ENCODE measurements at places on chromosomes 7 and 10. TPM values are rescaled to one million over a fixed set of nuclear protein-coding genes. Genes with fewer than 3 reads are reported as not detected.

AGR2 gene
- total RNA-seq, result not detected

DLX5 gene
- total RNA-seq, result 0.51 TPM

UCN3 gene
- total RNA-seq, result not detected

VSTM4 gene
- 0.29 TPM for total RNA-seq

C10orf62 gene
- not detected for total RNA-seq

LRRD1 gene
- total RNA-seq, result 0.12 TPM

RAB18 gene
- 30.4 TPM for total RNA-seq

SKIDA1 gene
- total RNA-seq, result 0.33 TPM

ITGA8 gene
- 9.2 TPM for total RNA-seq

All from H4 (cell line).